Stimulated activated CD4-positive, alpha-beta T cell treated with anti-CD3 and anti-CD28 coated beads, Interleukin-4, amount 100 ng/mL, for 1 hour (primary cell): ENCODE measurements at places on chromosomes 2 and 18.

DNA sequence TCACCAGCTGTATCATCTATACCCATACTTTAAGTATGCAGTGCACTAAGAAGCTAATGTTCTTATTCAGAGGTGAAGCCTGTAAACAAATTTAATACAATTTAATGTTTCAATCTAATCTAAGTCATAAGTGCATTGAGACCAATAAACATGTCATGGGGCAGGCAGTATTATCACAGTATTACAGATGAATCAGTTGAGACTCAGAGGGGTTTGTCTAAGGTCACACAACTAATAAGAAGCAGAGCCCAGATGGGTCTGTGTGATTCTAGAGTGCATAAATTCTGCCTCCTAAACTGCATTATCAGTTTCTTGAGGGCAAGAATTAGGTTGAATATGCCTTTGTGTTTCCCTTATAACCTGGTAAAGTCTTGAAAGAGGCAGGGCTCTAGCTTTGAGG is 140.9 kb upstream of the RNF152 start:
- no peak for DNase-seq

- DNase-seq, result no peak
These were observed 173.9 kb upstream of the ERBB4 start for GRCh38 chr2:212712466-212712865.

GRCh38 chr2:231530099-231531011 is at the start of gene NMUR1:
TSS of gene NMUR1 (minus strand) at chr2:231530445. CDS start at chr2:231530361, 84 bp downstream.
- DNase-seq, result peak; percentile 72

- DNase-seq, result no peak
These were observed 2.5 kb upstream of the IFIH1 start for GRCh38 chr2:162320864-162321517.

DNA sequence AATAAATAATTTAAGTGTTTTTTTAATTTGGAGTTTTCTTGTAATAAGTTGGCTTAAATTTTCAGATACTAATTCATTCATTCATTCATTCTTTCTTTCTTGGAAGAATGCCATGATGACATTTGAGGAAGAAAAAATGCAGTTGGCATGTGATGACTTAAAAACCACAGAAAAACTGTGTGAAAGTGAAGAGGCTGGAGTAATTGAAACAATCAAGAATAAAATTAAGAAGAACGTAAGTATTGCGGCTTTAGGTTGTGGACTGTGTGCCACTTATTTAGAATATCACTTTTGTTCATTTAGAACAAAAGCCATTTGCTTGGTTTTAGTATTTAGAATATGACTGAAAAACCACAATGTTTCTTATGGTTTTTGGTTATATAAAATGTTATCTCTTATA is 51.4 kb downstream of the TTC39C start:
- no peak for DNase-seq

DNA sequence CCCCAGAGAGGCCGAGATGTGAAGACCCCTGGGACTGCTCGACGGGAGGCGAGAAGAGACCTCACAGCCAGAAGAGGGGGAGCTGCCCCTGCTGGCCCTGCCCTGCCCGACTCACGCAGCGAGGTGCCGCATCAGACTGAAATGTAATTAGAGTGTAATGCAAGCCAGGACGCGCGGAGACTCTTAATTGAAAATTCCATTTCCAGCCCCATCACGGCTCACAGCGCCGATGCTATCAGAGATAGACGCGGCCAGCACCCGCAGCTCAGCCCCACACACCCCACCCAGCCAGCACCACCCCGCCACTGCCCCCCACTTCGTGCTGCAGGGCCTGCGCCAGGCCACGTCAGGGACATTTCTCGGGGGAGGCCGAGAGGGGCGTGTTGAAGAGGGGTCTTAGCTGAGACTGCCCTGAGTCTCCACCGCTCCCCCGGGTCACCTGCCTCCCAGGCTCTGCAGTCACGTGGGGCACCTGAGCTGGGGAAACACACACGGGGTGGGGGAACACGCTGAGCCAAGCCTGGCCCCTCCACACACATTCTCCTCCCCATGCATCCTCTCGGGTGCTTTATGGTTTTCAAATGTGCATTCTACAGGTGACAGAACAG is 78.1 kb downstream of the TEX51 start:
- DNase-seq, result no peak

DNA sequence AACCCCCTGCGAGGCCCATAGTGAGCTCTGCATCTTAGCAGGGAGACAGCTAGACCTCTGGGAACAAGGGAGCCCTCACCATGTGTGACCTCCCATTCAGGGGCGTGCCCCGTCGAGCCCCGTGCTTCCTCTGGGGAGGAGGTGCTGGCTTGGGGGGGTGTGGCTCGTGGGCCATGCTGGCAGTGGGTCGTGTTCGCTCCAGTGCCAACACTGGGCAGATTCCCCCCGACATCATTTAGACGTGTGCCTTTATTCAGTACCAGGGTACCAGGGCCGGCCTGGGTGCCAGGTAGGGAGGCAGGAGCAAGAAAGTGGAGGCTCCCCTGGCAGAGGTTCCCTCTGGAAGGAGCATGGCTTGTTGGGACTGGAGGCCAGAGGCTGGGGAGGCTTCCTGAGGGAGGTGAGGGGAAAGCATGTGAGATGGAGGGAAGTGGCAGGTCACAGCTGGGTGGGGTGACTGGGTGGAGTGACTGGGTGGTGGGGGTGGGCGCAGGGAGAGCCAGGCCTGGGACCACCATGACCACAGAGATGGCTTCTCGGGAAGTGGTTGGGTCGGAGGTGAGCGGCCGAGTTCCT is 15.2 kb downstream of the GPC1 start:
- no peak for DNase-seq

DNA sequence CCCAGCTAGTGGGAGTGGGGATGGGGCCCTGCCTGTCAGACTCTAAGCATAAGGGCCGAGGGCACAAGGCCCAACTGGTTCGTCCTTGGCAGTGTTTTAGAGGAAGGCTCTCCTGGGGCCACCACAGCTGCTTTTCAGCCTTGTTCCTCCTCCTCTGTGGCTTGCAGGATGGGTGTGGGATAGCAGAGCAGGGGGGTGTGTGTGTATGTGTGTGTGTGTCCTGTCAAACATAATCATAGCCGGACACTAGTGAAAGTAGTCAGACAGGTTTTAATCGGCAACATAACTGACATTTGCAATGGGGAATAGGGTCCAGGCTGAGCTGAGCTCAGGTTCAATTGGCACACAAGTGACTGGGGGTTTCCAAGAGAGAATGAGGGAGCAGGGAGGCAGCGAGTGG is 114.2 kb downstream of the SEPTIN10 start:
- DNase-seq, result no peak

- DNase-seq, result no peak
These were observed 32.3 kb downstream of the SCTR start for GRCh38 chr2:119491776-119492525.

DNA sequence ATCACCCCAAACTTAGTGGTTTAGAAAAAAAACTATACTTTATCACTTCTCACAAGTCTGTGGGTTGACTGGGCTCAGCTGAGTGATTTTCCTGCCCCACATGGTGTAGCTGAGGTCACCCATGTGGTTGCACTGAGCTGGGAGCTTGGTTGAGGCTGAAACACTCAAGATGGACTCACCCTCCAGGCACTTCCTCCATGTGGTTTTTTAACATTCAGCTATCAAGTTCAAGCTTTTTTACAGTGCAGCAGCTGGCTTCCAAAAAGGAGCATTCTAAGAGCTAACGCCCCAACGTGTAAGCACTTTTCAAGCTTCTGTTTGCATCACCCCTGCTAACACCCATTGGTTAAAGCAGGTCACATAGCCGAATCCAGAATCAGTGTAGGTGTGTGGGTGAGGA is 105.9 kb upstream of the CREB1 start:
- no peak for DNase-seq

DNA sequence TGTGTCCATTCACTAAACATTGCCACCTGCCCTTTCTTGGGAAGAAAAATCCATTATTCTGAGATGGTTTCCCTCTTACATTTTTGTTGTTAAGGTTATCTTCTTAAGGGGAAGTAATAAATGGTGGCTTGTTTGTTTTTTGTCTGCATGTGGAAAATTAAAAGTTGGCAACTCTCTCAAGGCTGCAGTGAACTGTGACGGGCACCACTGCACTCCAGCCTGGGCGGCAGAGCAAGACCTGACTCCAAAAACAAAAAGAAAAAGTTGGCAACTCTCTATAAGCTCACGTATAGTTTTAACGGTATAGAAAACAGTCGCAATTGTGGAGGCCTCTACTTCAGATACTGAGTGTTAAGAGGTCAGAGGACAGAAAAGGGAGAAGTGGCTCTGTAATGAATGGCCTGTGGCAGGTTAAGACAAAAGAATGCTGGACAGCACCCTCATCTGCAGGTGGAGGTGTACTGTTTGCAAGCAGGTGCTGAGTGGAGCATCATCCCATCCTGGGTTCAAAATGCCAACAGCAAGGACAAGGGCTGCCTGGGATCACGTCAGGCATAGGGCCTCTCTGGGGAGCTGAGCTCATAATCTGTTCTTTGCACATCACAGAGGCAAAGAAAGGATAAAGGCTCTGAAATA is 16.7 kb downstream of the L3MBTL4 start:
- no peak for DNase-seq

GRCh38 chr2:24492421-24493279 is 1.6 kb downstream of the NCOA1 start:
- DNase-seq, result no peak

DNA sequence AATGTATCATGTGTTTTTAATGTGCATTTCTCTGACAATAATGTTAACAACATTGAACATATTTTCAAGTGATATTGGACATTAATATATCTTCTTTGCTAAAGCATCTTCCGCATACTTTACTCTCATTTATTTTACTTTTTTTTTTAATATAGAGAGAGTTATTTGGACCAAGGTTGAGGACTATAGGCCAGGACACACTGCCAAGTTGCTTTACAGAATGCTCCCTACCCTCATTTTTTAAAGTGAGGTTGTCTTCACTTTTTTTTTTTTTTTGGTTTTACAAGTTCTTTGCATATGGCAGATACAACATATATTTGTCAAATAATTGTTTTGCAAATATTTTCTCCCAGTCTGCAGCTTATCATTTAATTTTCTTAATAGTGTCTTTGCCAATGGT is 201.8 kb downstream of the OSR1 start:
- no peak for DNase-seq

- DNase-seq, result no peak
These were observed 200.9 kb downstream of the ERBB4 start for GRCh38 chr2:212337486-212338343.

DNA sequence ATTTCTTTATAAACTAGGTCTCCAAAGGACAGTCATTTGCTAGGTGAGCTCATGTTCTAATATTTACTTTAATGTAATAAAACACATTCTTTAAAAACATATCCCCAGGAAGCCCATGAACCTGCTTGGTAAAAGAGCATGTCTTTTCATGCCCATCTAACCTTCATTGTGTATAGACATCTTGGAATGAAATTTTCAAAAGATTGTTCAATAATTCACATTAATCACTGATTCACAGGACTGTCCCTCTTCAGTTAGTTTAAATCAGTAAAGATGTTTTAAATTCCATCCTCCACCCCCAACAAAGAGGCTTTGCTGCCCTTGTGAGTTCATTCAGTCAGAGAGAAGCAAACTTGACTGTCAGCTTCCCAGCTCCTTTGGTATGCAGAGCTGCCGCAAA is 633.4 kb upstream of the CELF4 start:
- DNase-seq, result no peak

DNA sequence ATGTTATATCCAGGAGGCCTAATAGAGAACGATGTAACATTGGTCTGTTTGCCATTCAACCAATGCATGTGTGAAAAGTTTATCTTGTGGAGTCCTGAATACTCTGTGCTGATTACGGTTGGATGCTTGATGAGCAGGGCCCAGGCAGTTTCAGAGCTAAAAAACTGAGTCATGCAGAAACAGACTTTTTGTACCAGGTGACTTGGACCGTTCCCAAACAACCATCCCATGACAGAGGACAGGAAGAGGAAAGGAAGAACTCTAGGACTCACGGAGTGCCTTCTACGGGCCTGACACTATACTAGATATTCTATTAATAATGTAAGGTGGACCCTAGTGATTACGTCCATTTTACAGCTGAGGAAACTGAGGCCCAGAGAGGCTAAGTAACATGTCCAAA is 142.1 kb downstream of the ARHGAP28 start:
- DNase-seq, result no peak

DNA sequence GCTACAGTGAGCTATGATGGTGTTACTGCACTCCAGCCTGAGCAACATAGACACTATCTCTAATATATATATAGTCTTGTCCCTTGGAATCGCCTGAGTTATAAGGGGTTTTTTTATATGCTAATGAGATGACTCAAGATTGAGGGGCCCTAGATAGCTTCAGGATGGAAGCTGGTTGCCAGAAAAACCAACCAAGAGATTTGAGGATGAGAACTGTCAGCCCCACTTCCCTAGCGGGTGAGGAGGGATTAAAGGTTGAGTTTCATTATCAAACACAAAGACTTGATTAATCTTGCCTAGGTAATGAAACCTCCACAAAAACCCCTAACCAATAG is 12.6 kb upstream of the GALM start:
- DNase-seq, result no peak

GRCh38 chr2:189287982-189288521 is 108.5 kb upstream of the COL5A2 start:
- no peak for DNase-seq

DNA sequence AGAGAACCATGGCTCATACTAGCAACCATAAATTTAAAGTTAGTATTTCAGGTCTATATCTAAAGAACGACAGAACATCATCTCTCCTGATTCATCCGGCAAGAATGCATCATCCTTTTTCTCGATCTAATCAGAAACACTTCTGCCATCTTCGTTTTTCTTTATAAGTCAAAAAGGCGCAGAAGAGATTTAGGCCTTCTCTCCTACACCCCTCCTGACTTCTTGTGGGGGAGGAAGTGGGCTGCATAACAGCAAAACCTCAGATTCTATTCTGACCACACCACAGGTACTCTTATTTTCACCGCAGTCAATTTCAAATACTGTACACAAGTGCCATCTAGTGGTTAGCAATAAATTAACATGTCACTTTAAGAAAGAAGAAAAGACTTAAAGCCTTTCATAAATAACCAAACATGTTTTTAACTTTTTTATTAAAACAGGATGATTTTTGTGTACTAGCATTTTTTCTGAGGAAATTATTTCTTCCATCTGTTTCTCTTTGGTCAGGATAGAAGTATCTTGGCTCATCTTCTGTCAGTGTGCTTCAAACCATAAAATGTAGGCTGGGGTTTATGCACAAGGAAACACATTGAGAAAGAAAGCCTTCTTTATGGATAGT is 48.4 kb upstream of the PIK3C3 start:
- peak; percentile 2 for DNase-seq
